ENCODE measurements at places on chromosomes 3 and 15. TPM values are rescaled to one million over a fixed set of nuclear protein-coding genes. Genes with fewer than 3 reads are reported as not detected.

GRCh38 chr15:62833646-62834045 is 208.9 kb upstream of the TPM1 start:
- DNase-seq = peak; percentile 95

DNA sequence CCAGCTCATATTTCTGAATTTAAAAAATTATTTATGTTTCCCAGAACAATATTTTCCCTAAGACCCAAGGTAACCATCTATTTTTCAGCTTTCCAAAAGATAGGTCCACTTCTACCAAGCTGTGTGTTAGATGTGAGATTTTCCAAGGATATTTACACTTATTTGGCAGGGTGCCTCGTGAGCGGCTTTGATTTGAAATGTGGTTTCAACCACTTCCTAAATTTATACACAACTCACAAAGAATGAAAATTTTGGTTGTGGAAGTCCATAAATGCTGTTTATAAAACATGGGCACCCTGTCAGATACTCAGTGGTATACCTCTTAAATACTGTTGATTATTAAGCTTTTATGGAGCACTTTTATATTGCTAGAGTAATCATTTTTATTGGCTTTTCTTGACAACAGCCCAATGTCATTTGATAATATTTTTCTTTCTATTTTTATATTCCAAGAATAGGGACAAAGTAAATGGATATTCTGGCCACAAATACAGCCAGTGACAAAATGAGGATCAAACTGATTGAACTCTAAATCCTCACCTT is 57.6 kb downstream of the GAP43 start:
- DNase-seq = no peak

DNA sequence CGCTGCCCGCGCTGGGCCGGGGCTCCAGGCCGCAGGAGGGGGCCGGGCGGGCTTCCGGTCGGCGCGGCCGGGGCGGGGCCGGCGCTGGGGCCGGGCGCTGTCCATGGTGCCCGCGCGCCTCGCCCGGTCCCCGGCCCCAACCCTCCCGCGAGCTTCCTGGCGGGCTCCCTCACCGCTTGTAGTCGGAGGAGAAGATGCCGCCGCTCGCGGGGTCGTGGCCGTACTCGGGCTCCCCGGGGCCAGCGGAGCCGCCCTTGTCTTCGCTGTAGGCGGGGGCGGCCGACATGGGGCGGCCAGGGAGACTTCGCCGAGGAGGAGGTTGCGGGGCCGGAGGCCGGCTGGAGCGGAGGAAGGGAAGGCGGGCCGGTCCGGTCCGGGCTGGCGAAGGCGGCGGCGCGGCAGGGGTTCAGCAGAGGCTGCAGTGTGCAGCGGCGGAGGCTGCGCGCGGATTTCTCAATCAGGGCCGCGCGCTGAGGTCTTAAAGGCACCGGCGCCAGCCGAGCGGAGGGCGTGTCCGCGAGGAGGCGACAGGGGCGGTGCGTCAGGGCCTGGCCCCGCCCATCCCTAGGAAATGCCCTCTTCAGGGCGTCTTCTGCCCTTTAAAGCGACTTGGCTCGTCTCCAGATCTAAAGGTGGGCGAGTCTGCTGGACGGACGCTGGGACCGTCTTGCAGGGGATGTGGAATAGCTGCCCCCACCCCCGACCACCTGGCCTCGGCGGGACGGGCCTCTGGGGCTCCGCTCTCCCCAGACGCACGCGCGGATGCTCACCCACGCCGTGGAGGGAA is at the start of gene AP3B2:
Gene AP3B2 (minus strand): TSS at position 455 of the 787 bp plus-strand sequence. CDS start 169 bp downstream, at position 286.
- peak; percentile 78 for DNase-seq

DNA sequence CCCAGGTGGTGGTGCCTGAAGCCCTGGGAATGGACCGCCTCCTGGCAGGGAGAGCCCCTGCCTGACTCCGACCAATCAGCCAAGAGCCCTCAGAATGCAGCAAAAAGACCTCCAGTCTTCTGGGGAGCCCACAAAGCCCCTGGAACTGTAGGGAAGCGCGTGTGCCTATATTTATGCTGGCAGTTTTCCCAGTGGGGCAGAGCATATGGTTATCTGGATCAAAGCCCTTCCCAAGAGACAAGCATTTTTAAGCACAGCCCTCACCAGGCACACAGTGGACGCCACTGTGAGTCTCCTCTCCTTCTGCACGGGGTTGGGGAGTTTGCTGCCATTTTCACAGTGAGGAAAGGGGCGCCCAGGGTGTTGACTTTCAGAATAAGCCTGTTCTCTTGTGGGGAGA is 80.9 kb upstream of the RPL32 start:
- DNase-seq = peak; percentile 35

GRCh38 chr3:99562138-99562537 is 76.3 kb upstream of the COL8A1 start:
- no peak for DNase-seq

DNA sequence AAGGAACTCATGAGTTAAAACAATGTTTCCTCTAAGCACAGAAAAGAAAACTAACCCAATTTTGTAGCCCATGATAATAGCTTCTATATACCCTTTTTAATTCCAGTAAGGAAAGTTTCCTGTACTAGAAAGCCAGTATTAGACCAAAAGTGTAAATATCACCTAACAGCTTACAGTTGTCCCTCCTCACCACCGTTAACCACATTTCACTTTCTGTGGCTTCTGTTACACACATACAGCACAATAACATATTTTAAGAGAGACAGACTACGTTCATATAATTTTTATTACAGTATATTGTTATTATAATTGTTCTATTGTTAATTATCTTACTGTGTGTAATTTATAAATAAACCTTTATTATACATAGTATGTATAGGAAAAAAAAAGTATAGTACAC is 74.1 kb downstream of the ZNF280D start:
- DNase-seq = no peak

DNA sequence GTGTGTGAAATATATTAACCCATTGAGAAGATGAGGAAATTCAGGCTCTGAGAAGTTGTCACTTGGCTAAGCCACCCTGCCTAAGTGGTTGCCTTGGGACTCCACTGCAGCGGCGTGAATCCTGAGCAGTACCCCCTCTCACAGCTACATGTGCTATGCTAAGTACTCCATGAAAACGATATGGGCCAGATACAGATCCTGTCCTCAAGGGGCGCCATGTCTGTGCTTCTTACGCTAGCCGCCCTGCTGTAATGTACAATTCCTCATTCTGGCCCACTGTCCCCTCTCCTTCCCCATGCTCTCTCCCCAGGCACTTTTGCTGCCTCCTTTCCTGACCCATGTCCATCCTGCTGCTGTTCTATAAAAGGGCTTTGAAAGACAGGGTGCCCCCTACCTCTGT is 140.3 kb downstream of the FEZF2 start:
- DNase-seq = no peak

- DNase-seq = no peak
Measured at GRCh38 chr3:43755516-43756200, 64.9 kb downstream of the ABHD5 start.

DNA sequence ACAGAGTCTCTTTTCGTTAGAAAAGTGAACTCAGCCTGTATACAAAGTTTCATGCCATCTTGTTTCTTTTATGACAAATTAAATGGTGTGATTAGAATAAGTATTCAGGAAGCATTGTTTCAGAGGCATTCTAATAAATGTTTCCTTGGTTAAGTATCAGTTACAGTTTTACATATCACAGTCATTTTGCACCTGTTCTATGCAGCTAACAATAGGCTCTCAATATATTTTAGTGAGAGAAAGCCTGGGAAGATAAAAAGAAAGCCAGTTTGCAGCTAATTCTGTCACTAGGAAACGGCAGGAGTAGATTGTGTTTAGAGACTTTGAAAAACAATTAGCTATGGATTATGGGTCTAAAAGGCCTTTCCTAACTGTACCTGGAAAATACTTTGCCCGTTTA is 252.8 kb downstream of the ZIC1 start:
- no peak for DNase-seq

DNA sequence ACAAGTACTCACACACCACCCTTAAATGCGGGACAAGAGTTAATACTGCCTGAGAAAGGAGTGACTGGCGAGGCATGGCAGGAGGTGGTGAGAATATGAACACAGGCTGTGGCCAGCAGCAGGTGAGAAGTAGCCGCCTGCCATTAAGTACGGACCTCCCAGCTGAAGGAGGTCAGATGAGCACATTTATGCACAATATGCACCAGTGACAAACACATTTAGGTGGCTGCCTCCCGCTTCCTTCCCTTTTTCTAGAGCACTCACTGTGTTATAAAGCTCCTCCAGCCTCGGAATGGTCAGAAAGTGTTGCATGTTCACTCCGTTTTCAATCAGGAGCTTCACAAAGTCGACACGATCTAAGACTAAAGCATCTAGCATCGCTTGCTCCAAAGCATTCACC is 52.4 kb downstream of the TRPM1 start:
- DNase-seq = no peak

DNA sequence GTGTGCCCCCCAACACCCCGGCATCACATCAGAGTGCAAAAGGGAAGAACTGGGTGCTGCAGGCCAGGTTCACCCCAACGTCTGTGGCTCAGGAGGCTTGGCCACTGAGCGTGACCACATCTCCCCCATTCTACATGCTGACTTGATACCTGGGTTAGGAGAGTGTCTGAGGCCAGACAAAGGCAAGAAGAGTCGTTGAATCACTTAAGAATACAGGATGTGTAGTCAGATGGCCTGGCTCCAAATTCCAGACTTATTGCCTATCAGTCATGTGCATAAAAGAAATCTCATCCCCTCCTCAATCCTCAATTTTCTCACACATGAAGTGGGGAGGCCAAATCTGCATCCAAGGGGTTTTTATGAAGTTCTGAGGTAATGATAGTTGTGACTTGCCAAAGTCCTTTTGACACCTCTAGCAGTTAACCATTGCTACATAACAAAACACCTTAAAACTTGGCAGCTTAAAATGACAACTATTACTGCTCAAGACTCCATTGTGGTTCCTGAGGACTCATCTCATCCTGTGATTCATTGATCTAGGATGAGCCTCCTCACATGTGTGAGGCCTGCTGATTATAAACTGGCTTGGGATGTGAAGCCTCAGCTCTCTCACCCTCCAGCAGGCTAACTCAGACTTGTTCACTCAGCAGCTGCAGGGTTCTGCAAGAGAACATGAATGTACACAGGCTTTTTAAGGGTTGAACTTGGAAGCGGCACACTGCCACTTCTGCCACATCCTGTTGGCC is 138.8 kb upstream of the TLE3 start:
- no peak for DNase-seq

DNA sequence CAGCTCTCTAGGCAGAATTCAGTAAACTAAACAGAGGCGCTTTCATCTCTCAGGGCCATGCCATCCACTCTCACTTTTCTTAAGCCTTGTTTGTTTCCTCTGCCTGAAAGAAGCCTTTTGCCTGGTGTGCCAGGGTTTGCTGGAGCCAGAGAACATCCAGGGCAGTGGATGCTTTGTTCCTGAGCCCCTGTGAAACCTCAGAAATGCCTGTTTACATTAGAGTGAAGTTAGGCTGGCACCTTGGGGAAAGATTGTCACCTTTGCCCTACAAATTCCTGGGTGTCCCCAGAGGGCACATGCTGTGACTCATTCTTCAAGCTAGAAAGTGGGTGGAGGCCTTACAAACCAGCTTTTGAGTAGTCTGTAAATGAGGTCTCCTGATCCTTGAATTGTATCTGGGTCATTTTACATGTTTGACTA is 10.7 kb upstream of the TRAK1 start:
- DNase-seq = no peak

DNA sequence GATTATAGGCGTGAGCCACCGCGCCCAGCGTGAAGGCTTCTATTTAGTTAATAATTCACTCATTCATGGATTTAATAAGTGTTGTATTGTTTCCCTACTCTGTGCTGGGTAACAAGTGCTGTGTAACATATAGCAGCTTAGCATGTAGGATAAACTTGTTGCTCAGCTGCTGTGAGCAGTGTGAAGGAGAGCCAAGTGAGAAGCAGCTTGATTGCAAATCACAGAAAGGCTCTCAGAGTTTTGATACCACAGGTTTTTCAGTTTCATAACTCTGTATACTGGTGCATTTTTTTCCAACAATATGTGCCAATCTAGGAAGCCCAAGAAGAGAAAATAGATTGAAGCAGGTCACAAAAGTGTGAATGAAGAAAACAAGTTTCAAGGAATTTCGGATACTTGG is 48.4 kb downstream of the AGTR1 start:
- DNase-seq = no peak

DNA sequence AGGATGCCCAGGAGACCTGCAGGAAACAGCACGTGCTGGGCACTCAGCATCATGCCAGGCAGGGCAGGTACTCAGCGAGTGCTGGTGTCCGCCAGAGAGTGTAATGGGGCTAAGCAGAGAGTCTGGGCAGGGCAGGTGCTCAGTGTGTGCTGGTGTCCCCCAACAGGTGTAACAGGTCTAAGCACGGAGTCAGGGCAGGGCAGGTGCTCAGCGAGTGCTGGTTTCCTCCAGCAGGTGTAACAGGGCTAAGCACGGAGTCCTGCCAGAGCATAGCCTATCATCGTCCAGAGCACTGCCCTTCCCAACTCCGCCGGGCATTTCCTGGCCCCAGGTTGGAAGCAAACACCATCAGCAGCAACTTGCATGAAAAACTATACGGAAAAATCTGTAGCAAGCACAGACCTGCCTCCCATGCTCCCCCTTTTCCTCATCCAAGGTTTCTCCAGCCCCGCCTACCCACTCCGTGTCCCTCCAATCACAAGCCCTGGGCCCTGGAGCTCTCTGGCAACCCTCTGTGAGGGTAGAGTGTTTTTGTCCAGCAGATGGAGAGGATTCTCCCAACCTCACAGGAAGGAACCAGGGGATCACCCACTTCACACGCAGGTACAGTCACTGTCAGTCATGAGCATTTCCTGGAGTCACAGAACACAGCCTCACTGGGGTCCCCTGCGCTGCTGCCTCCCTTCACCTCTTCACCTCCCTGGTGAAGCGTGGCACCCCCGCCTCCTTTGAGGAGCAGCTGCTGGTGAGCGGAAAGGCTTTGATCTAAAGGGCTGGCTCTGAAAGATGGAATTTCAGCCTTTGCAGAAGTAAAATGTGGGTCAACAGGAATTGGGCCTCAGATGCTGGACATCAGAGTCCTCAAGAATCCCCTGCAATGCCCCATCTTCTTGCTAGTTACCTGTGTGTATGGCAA is 302.5 kb downstream of the OCA2 start:
- DNase-seq = no peak

DNA sequence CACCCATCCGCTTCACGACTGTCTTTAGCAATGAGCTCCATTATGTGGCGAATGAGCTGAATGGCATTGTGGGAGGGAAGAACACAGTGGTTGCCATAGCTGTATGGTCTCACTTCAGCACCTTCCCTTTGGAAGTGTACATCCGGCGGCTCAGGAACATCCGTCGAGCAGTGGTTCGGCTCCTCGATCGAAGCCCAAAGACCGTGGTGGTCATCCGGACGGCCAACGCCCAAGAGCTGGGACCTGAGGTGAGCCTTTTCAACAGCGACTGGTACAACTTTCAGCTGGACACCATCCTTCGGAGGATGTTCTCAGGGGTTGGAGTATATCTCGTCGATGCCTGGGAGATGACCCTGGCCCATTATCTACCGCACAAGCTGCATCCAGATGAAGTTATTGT is 27.8 kb upstream of the NFKBIZ start:
- DNase-seq = no peak

The PLSCR5 gene
- not detected for total RNA-seq

The MESP1 gene
- total RNA-seq = 0.75 TPM

The HAUS2 gene
- 20.1 TPM for total RNA-seq

The SERPINI2 gene
- total RNA-seq = 0.04 TPM

The TGM4 gene
- total RNA-seq = not detected

The GNAT1 gene
- total RNA-seq = not detected
